ENCODE measurements at places on chromosomes 7 and 10.
A peak's percentile ranks its signal among the peaks of the same experiment; 100 is the strongest.

GRCh38 chr7:41586931-41587640 is 115.8 kb downstream of the INHBA start:
- DNase-seq, result peak; percentile 55

DNA sequence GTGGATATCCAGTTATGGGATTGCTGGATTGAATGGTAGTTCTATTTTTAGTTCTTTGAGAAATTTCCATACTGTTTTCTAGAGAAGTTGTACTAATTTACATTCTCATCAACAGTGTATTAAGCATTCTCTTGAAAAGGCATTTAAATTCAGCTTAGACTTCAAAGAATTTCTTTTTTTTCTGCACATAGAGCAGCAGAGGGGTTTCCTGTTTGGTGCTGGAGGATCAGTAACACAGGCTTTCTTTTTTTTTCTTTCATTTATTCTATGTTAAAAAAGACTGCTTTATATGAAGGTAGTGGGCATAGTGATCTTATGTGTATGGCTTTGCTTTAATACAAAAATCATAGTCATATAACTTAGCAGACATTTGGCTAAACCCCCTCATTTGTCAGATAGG is 47.6 kb upstream of the TARP start:
- no peak for DNase-seq

GRCh38 chr10:7478727-7479457 is 68.1 kb upstream of the SFMBT2 start:
- DNase-seq, result no peak

- DNase-seq, result no peak
These were observed 431.2 kb downstream of the RPS24 start for GRCh38 chr10:78464856-78465267.

DNA sequence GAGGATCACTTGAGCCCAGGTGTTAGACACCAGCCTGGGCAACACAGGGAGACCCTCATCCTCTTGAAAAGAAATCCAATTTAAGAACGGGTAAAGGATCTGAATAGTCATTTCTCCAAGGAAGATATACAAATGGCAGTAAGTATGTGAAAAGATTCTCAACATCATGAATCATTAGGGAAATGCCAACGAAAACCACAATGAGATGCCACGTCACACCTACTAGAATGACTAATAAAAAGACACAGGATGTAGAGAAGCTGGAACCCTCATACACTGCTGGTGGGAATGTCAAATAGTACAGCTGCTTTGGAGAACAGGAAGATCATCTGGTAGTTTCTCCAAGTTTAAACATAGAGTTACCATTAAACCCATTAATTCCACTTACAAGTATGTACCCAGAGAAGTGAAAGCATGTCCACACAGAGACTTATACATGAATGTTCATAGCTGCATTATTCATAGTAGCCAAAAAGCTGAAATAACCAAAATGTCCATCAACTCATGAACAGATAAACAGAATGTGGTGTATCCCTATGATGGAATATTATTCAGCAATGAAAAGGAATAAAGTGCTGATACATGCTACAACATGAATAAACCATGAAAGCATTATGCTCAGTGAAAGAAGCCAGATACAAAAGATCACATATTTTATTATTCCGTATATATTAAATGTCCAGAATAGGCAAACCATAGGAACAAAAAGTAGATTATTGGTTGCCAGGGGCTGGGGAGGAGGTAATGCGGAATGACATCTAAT is 13.1 kb upstream of the ZMIZ2 start:
- DNase-seq, result peak; percentile 99

DNA sequence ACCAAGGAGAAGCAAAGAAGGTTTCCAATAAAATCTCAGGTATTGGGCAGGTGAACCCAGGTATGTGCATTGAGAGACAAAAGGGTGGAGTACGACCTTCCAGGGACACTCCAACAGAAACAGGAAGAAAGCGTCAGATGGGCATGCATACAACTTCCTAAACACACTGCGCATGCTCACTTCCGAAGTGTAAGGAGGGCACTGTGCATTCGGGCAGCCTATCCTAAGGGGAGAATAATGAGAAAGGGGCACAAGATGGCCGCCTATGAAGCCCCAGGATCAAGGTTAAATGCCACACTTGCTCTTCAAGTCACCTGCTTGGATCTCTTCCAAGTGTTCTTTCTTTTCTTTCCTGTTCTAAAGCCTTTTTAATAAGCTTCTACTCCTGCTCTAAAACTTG is 39.4 kb upstream of the PRSS1 start:
- DNase-seq, result no peak

DNA sequence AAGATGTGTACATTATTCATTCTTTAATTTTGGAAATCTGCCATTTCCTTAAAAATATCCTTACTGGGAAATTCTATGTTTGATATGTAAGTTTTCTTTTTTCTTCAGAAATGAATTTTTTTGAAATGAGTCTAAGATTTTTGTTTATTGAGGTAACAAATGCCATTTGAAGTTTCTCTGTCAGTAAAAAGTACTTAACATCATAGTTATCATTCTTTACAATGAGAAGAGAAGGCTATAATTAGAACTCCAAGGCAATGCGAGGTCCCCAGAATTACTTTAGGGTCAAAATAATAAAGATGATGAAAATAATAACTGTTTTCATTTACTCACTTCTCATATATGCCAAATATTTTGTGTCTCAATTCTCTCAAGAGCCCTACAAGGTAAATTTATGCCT is 37.0 kb upstream of the RHOBTB1 start:
- DNase-seq, result peak; percentile 69

DNA sequence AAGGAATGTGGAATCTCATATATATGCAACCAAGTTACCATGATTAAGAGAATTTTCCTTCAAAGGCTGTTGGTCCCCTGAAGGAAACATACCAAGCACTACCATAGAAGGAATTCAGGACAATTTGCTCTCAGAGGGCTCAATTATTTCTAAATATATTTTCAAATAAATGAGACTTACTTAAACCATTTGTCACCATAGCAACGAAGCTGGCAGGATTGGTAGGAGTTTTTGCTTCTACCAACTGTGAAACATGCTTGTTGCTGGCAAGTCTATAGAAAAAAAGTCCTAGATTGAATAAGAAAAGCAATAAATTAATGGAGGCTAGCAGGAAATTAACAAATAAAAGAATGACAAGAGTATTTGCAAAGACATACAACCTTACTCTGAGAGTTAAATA is 156.9 kb upstream of the NPSR1 start:
- DNase-seq, result no peak

- no peak for DNase-seq
These were observed 17.0 kb upstream of the SFRP5 start for GRCh38 chr10:97788552-97789442.

DNA sequence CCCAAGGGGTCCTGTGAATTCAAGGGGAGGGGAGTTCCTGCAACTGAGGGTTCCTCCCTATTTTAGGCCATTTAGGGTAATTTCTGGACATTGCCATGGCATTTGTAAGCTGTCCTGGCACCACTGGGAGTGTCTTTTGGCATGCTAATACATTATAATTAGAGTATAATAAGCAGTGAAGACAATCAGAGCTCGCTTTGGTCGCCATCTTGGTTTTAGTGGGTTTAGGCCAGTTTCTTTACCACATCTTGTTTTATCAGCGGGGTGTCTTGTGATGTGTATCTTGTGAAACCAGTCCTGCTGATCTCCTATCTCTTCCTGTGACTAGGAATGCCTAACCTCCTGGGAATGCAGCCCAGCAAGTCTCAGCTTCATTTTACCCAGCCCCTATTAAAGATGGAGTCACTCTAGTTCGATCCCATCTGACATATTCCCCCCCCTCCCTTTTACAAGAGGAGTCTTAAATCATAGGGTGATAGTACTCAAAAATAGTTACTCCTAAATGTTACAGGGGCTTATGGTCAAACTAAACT is 43.2 kb downstream of the SVOPL start:
- no peak for DNase-seq

DNA sequence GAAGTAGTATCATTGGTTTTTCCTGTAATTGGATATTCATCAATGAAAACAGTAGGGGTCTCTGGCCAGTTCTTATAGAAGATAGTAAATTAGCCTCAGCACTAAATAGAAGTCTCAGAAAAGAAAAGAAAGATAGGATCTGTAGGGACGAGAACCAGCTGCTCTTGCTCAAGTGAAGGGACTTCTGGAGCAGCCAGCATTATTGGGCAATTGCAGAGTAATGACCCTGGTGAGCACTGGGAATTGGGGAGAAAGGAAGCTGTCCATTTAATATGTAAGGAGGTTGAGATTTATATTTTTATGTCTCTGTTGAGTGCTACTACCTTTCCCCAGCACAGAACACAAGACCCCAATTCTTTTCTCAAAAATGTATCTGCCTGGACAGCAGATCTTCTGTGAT is 61.2 kb upstream of the WNT16 start:
- no peak for DNase-seq

- no peak for DNase-seq
These were observed 1.7 kb downstream of the ABHD11 start for GRCh38 chr7:73736885-73737284.

GRCh38 chr10:130339911-130340310 is 203.7 kb downstream of the GLRX3 start:
- DNase-seq, result no peak

- peak; percentile 3 for DNase-seq
These were observed 98.8 kb downstream of the OAT start for GRCh38 chr10:124319926-124320391.

DNA sequence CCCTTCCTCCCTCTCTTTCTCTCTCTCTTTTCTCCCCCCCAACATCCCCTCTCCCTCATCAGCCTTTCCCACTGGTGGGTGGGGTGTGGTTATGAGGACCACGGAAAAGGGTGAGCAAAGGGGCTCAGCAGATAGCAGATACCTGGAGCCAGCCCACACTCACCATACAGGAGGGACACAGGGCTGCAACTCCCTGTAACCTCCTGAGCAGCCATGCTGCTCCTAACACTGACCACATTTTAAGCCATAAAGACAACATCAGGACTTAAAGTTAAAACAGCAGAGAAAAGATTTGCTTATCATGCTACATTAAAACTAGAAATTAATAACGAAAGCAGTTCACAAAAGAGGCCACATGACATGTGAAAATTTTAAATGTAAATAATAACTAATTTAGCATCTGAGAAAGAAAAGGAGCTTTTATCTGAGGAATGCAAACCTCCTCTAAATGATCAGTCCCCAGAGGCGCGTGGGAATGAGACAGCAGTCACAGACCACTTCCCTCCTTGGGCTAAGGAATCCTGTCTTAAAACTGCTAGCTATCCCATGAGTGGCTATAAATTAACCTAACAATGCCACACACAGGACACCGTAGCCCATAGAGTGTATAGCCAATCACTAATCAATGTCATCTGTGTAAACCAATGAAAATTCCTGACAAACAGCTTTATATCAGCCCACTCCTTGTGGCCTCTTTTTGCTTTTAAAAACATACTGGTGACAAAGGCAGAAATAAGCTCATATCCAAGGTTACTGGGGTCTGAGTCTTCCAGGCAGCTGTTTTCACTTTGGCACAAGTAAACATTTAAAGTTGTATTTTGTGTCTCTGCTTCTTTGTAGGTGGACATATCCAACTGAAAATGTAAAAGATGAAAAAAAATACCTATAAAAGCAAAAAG is 33.3 kb downstream of the PKD1L1 start:
- DNase-seq, result peak; percentile 86

DNA sequence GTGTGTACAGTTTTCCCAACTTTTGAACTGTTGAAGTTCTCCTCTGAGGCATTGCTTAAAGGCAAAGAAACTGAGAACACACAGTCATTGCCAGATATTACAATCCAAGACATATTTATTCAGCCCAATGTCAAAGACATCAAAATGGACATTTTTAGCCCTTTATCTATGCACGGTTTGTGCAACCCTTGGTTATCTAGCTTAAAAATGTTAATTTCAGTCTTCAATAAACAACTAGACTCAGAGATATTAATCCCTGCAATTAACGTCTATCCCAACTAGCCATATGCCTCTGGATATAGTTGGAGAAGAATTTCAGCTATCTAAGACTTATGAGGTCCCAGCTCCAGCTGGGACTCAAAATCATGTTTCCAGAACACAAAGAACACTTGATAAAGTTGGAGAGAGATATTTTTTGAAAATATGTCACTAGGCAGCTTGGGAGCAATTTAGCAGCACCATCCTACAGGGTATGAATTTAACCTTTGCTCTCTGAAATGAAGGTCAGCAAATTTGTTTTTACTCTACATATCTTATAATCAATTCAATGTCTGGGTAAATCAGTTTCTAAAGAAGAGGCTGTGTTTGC is 357.0 kb downstream of the RNLS start:
- no peak for DNase-seq

GRCh38 chr10:78579995-78580394 is 488.8 kb upstream of the ZMIZ1 start:
- DNase-seq, result no peak

DNA sequence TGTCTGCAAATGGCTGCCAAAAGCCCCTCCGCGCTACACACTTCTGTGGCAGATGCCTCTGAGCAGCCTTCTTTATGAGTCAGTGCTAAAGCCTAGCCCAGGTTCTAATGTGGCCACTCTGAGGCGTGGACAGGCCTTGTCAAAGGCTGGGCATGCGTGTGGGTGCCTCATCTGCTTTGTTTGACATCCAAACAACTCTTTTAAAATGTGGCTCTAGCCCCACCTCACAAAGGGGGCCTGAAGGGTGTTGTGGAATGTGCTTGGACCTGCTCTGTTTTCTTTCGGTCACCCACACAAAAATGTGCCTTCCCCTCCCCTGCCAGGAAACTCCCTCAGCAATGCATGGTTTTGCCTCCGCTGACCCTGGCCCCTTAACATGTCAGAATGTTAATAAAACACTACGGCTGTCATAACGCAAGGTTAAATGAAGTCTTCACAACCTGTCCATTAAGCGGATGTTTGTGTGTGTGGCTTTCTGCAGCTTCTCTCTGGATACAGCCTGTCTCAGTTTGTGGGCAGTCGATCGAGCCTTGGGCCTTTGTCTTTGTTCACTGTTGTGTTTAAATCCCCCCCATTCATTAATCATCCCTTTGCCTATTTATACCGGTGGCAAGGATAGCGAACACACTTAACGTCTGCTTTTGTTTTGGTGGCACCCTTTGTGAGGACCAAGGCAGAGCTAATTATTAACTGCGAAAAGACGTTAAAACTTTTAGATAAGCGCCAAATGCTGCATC is 718.9 kb downstream of the LRMDA start:
- DNase-seq, result peak; percentile 41

DNA sequence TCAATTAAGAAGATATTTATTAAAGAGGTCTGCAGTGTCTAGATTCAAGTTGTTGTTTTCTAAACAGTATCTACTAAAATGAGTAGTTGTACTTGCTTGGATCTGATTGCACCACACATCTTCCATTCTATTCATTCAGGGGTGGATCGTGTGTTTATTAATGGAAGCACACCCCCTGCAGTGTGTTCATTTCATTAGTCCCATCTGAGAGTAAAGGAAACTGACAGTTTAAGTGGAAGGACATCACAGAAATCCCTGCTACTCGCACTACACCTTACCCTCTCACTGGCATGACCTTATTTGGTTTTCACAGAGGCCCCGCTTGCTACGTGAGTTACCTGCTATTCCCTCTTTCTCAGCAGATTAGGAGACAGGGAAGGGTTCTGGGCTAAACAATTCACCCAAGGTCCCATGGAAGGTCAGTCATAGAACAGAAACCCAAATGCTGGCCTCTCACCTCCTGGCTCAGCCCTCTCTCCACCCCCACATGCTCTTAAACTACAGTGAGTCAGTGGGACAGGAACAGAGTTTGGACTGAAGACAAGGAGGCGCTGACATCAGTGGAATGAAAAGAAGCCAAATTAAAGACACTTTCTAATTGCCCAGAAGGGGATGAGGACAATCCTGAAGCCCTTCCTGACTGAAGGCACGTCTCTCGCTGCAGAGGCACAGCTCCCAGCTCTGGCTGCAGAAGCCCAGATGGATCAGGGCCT is 369.2 kb upstream of the NRP1 start:
- DNase-seq, result peak; percentile 71

- DNase-seq, result no peak
These were observed 44.3 kb downstream of the OGDH start for GRCh38 chr7:44650772-44651171.

- DNase-seq, result no peak
These were observed 2.9 kb downstream of the NPM3 start for GRCh38 chr10:101780187-101780817.
